ENCODE measurements at places on chromosomes 2 and 18. TPM values are rescaled to one million over a fixed set of nuclear protein-coding genes. Genes with fewer than 3 reads are reported as not detected.

GRCh38 chr2:240958366-240959213 lies 39.8 kb upstream of the SNED1 start:
- no peak for DNase-seq

SNRPD1 gene
- polyA plus RNA-seq = 107 TPM

- no peak for DNase-seq
Observed at GRCh38 chr2:10449486-10449831, 1.3 kb upstream of the ODC1 start.

SLC14A1 gene
- 1.8 TPM for polyA plus RNA-seq

GRCh38 chr18:25283781-25284180 lies 68.2 kb downstream of the ZNF521 start:
- DNase-seq = peak; percentile 54

DNA sequence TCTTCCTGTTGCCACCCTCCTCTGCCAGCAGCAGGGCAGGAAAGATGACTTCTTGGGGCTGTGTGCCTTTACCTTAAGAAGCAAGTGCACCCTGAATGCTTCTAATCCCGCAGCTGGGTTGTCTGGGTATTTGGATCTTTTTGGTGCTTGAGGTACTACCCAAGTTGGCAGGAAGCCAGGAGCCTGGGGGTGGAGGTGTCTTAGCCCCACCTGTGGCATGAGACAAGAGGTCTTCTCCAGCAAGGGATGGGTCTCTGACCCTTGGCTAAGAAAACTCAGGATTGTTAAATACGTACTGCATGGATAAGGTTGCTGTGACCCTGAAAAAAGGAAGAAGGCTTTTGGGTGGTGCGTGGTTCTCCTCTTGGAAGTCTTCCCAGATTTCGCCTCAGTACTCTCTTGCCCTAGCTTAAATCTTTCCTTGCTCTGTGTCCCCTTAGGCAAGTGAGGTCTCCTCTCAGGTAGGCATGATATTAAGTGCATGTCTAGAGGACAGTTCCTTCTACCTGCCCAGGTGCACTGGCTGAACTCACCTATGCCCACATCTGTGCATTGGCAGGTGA lies 4.3 kb downstream of the HPCAL1 start:
- DNase-seq = no peak

GRCh38 chr2:43019025-43019367 lies 207.4 kb downstream of the ZFP36L2 start:
- DNase-seq = no peak

DNA sequence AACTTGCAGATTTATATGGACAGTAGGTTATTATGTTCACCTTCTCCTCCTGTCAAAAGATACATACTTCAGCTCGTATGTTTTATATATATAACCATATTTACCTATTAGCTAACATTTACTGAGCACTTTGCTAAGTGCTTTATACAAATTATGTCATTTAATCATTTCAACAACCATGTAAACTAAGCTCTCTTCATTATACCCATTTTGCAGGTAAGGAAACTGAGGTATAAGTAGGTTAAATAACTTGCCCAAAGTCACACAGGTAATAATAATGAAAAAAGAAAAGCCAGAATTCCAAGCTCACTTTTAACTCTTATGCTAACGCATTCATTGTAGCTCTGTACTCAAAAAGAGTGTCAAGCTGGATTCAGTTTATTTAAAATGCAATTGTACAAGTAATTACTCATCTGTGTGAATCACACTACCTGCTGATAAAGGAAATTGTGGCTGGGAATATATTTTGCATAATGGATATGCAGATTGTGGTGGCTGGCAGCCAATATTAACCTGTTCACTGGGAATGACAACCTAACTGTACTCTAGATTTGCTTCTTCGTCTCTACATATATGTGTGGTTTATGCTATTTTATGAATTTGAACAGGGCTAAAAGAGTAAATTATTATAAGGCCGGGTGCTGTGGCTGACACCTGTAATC lies 20.6 kb downstream of the SLC16A14 start:
- no peak for DNase-seq

GRCh38 chr2:216051350-216051749 lies 30.3 kb downstream of the PECR start:
- DNase-seq = no peak

GRCh38 chr2:160006475-160006874 lies 55.9 kb downstream of the PLA2R1 start:
- peak; percentile 8 for DNase-seq

DNA sequence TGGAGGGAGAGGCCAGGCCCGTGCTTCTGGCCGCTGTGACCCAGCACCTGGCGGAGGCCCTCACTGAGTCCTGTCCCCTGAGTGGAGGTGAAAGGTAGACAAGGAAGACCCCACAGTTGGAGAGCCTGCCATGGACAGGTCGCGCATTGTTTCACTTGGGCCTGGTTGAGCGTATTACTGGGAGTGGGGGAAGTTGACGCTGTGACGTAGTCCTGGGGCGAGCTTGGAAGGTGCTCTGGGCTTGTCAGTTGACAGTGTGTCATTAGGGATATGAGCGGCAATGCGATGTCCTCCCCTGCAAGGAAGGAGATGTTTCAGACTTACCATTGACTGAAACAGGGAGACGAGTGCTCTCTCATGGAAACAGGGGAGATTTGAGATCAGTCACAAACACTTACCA lies 127.1 kb downstream of the SH3RF3 start:
- DNase-seq = no peak

DNA sequence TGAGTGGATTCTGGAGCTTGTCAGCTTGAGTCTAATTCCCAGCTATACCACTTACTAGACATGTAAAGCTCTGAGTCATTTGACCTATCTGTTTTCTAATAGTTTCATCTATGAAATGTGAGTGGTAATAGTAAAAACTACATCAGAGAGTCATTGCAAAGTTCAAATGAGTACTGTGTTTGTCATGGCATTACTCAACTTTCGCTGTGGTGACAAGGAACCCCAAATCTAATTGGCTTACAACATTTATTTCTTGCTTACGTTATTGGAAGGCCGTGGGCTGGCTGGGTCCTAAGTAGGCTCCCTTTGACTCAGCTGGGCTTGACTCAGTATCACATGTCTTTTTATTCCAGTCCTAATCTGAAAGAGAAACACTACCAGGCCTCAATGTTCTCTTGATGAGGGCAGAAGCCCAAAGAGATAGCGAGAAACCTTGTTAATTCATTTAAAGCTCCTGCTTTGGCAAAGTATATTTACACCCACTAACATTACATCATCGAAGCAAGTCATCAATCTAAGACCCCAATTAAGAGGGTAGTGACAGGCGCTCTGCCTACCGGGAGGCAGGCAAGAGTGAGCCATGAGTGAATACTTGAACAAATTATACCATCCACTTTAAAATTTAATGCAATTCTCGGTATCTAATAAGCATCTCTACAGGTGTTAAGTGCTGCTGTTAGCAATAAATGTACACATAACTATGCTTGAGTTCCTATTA lies 431.8 kb upstream of the SPHKAP start:
- no peak for DNase-seq

GRCh38 chr2:111221701-111222100 lies 101.0 kb downstream of the BCL2L11 start:
- no peak for DNase-seq
